Immature natural killer cell (primary cell): ENCODE measurements at places on chromosomes 13 and 19. TPM values are rescaled to one million over a fixed set of nuclear protein-coding genes. Genes with fewer than 3 reads are reported as not detected.

GRCh38 chr13:111666164-111666776, 345.8 kb downstream of the TEX29 start:
- no peak for DNase-seq

GRCh38 chr13:44969551-44970484, 19.5 kb downstream of the NUFIP1 start:
- DNase-seq: peak; percentile 9

DNA sequence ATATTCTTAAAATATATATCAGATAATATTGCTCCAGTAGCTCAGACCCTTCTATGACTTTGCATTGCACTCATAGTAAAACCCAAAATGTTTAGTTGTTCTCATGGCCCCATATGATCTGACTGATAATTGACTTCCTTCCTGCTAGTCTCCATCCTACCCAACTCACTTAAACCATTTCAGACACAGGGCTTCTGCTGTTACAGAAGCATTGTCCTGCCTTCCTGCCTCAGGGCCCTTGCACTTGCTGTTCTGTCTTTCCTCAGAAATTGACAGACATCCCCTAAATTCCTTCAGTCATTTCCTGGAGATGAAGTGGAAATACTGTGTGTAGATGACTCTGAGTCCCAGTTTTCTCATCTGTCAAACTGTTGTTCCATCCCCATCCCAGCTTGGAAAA, 19.7 kb downstream of the FBXL12 start:
- no peak for DNase-seq

The ZFP82 gene
- polyA plus RNA-seq: 4.5 TPM

DNA sequence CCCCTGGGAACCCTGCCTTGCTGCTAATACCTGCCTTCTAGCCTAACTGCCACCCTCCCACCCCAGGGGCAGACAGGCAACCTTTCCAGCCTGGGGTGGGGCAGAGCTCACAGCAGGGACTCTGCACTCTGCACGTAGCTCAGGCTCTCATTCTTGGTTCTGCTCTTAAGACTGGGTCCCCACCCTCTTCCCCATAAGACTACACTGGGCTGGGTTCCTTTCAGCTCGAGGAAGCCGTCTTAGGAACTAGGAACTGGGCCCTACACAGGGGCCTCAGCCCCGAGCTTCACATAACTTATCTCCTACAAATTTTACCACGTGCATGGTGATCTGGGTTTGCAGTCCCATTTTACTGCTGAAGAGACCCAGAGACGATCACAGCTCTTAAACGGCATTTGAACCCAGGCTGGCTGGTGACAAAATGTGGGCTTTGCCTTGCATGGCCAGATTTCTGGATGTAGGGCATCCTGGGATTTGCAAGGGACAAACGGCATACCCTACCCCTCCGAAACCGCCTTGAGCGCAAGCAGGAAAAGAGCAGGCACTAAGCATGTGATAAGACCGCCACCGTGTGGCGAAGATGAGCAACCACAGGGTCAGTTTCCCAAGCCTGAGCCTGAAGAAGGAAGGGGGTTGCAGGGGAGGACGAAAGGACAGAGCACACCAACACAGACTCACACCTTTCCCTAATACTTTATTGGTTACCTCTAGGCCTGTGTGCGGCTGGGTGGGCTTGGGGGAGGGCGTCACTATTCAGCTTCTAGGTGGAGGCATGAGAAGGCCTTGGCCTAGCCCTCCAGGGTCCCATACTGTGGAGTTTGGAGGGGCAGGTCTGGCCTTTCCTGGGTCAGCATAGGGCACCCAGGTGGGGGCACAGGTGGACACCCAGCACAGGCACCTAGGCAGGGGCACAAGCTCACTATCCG, 5.1 kb downstream of the JUNB start:
- peak; percentile 80 for DNase-seq

GRCh38 chr19:7550987-7551761, 15.7 kb downstream of the PNPLA6 start:
- peak; percentile 16 for DNase-seq

The PABPC3 gene
- not detected for polyA plus RNA-seq

DNA sequence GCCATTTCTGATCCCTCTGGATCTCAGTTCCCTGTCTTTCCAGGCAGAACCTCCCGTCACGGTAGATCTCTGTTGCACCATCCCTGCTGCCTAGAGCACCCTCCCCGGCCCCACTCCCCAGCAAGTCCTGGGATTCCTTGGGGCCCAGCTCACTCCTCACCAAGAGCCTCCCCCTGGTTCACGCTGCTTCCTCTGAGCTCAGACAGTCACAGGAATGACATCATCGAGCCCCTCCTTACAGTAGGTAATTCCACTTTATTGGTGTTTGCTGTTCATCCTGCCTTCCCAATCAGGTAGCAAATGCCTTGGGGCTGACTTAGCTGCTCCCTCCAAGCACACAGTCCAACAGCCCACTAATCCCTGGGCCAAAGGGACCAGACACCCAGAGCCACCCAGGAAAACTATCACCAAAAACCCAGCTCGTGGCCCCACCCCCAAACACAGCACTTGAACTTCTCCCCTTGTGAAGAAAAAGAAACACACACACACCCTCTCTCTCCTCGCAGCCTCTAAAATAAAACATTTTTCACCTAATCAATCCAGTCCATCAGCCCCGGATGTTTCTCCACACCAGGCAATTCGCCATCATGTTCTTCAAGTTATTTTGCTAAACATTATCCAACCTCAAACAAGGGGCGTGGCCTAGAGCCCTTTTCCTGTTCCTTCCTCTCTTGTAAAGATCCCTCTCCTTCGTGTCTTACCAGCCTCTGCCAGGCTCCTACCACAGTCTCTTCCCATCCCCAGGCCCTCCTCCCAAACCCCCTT, 2.5 kb downstream of the NAPA start:
- DNase-seq: no peak

GRCh38 chr19:4035582-4035981, 28.0 kb downstream of the PIAS4 start:
- DNase-seq: no peak

The KLC3 gene
- polyA plus RNA-seq: not detected

DNA sequence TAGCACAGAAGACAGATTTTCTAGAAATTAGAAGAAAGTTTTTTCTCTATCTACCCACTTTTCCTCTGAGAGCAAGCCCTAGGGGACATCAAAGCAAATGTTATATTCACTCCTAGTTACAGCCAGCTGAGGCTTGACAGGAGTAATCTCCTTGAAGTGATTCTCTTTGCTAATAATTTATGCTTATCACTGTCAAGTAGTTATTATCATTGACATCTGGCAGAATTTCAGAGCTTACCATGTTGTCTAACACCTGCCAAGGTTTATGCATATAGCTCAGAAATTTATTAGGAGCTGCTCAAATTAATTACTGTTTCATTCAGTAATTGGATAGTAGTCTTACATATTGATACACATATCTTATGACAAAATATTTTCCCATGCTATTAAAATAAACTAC, 465.9 kb upstream of the ATXN8OS start:
- DNase-seq: no peak

The GARIN5A gene
- 1.3 TPM for polyA plus RNA-seq

The LINGO3 gene
- 2.7 TPM for polyA plus RNA-seq

DNA sequence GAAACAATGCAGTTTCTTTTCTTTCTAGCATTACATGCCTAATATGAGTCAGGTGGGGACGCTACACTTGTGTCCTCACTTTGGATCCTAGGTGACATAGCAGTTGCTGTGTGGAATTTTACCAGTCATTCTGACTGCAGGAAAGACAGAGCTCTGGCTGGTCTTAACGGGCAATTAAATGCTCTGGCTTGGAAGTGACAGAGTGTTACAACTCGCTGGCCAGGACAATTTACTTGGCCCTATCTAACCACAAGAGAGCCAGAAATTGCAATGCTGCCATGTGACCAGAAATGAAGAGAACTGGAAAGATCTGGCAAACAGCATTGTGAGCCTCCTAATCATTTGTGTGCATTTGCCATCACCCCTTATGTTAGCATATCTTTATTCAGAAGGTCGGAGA, 351.1 kb downstream of the DCT start:
- no peak for DNase-seq

- DNase-seq: no peak
Observed at GRCh38 chr19:12331211-12331941, 2.1 kb downstream of the ZNF563 start.

DNA sequence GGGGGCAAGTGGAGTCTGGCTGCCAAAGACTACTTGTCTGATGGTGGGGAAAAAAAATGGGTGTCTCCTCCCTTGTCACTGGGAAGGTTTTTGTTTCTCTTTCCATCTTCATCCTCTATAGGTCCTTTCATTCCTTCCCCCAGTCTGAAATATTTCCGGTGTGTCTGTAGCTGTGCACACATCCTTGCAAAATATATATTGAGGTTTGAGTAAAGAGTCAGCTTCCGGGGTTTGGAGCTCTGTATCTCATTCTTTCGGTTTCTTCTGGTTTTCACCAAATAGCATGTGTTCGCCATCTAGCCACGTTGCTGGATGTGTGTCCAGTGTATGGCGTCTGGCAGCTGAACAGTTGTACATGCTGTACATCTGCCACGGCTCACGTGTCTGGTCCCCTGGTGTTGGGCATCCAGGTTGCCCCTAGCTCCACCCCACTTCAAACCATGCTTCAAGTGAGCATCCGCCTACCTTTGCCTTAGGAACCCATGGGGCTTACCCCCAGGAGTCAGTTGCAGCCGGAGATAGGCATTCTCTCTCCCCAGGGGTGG, 142.2 kb downstream of the SIPA1L3 start:
- DNase-seq: peak; percentile 78

The ASPDH gene
- polyA plus RNA-seq: not detected

GRCh38 chr13:93201992-93202558, 24.5 kb upstream of the GPC6 start:
- no peak for DNase-seq

The LCP1 gene
- polyA plus RNA-seq: 2,414 TPM

The PGLYRP1 gene
- not detected for polyA plus RNA-seq

The ZNF415 gene
- 3.1 TPM for polyA plus RNA-seq

- DNase-seq: peak; percentile 49
Observed at GRCh38 chr13:44436589-44437337, 63.1 kb downstream of the SERP2 start.

DNA sequence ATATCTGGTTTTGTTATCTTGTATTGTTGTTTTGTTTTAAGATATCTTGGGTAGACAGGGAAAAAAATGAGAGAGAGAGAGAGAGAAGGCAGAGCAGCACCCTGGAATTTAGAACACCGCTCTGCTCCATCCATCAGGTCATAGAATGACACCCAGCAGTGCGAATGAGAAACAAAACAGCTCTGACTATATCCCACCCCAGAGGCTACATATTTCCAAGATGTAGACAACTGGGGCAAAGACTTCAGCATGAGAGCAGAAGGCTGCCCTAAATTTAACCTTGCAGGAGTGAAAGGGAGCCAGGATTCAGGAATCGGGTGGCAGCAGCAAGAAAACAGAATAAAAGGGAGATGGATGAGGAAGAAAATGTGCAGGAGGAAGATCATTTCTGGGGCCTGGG, 46.5 kb downstream of the TNFSF13B start:
- no peak for DNase-seq

DNA sequence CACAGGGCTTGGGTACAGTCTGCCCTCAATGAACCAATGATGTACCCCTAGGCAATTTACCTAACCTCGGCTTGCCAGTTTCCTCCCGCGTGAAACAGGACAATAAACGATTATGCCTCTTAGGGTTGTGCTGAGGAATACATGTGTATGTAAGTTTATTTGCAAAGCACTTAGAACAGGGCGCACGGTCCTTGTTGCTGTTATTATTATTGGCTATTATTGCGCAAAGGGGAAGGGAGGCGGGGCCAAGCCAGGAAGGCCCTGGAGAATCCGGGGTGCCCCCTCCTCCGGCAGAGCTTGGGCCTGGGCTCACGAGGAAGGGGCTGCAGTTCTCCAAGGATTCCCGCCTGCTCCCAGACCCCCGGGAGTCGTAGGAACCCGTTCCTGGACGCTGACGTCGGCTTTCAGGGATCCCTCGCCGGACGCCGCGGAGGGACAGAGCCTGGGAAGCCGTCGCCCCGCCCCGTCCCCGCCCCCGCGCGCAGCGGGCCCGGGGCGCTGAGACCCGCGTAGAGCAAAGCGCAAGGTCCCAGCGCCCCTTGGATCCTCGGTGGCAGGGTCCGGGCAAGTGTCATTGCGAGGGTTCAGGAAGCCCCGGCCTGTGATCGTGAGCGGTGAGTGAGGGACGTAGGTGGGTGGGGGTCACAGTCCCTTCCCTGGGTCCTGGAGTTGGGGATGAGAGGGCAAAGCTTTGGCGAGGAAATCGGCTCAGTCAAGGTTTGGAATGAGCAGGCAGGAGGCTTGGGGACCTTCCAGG, at the start of gene TMEM91:
Gene TMEM91 (plus strand): TSS at position 293 of the 757 bp plus-strand sequence. CDS start 1,777 bp downstream, outside the sequence.
- no peak for DNase-seq

The MYBPC2 gene
- not detected for polyA plus RNA-seq

The UNC13A gene
- not detected for polyA plus RNA-seq

- DNase-seq: no peak
Observed at GRCh38 chr13:24640752-24641151, 39.5 kb upstream of the ATP12A start.

DNA sequence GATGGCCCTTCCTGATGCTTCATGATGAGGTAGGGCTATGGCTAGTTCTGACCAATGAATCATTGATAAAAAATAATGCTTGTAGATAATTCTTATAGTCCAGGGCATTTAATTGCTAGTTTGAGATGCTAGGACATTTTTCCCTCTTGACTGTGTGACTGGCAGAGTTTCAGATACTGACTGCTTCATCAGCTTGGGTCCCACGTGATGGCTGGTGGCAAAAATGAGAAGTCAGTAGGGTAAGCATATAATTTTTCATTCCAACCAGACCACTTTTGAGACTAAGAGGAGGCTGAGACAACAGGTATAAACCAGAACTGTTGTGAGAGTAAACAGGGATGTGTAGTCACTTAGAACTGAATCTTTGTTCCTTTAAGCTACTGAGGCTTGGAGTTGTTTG, 183.3 kb downstream of the HS6ST3 start:
- no peak for DNase-seq

DNA sequence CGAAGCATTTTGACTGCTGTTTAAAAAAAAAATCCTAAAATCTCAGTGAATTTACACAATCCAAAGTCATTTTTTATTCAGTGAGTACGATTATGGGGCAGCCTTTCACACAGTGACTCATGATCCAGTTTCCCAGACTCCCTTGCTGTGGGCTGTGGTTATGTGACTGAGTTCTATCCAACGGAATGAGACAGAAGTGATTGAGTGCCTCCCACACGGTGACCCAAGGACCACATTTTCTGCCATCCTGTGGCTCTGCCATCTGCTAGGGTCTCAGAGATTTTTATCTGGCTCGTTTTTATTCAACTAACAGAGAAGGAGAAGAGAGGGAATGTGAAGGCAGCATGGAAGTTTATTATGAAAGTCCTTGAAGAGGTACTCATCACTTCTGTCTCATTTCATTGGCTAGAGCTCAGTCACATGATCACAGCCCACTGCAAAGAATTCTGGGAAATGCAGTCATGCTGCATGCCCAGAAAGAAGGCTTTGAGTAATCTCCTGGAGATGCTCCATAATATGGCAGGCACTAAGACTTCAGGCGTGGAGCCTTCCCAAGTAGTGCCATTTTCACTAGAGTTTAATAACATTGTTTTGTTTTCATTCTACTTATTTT, 999.4 kb downstream of the UQCRFS1 start:
- DNase-seq: no peak
